ENCODE measurements at places on chromosomes 12 and 14.
A peak's percentile ranks its signal among the peaks of the same experiment; 100 is the strongest.

- no peak for DNase-seq
Observed at GRCh38 chr12:66900616-66901015, 221.7 kb upstream of the GRIP1 start.

DNA sequence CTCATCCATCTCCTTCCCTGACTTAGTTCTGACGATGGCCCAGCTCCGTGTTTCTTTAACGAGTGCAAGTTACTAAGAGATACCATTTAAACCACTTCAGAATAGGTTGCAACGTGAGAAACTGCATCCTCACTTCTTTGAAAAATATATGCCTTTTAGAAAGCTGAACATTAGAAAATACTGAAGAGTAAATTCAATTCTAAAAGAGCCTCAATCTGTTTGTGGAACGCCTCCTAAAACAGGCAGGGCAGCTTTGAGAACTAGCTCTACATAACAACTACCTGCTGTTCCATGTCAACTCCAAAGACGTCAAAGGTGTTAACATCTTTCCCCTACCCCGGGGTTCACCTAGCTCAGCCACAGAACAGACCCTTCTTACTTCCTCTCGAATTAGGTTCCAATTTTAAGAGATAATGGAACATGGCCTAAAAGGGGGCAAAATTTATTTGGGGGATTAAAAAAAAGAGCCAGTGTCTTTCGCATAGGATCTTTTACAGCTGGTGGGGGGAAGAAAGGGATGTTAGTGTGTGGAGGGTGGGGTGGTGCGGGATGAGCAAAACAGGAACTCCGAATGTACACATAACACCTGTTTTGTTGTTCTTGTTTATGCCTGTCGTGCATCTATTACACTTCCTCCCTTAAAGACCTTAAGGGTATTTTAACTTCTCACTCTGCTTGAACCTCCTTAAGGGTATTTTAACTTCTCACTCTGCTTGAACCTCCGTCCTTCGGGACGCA, 3.3 kb downstream of the BHLHE41 start:
- DNase-seq, result no peak

DNA sequence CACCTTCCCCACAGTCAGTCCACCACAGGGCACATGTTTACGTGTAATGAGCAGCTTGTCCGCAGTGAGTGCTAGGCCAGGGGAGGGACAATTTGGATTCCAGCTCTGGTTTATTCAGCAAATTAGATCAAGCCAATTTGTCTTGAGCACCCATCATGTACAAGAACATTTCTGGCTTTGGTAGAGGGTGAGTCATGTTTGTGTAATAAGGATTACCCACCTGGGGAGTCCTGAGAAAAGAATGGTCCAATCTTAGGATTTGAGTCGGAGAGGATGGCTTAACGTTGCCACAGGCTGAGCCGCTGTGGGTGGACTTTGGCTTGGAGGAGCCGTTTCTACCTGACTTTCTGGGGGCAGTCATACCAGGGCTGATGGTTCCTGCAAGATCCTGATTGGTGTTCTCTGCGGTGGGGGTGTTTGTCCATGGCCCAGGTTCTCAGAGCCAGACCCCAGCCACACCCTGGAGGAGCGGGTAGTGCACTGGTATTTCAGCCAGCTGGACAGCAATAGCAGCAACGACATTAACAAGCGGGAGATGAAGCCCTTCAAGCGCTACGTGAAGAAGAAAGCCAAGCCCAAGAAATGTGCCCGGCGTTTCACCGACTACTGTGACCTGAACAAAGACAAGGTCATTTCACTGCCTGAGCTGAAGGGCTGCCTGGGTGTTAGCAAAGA, 143.7 kb downstream of the SMOC1 start:
- no peak for DNase-seq

DNA sequence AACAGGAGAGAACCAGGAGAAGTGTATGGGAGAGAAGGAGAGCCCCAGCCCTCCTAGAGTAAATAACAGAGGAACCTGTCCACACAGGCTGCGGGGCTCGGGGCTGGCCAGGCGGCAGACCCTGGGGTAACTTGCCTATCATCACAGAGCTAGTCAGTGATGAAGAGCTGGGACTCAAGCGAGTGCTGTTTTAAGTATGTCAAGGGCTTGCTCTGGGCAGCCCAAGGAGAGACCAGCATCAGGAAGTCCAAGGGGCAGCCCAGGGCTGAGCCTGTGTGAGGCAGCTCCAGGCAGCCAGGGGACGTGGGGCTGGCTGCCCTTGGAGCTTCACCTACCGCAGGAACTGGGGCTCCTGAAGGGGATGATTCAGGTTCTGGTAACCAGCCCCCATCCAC, 10.0 kb downstream of the VWF start:
- DNase-seq, result no peak

GRCh38 chr14:51157012-51157411, 62.1 kb upstream of the TRIM9 start:
- DNase-seq, result no peak

DNA sequence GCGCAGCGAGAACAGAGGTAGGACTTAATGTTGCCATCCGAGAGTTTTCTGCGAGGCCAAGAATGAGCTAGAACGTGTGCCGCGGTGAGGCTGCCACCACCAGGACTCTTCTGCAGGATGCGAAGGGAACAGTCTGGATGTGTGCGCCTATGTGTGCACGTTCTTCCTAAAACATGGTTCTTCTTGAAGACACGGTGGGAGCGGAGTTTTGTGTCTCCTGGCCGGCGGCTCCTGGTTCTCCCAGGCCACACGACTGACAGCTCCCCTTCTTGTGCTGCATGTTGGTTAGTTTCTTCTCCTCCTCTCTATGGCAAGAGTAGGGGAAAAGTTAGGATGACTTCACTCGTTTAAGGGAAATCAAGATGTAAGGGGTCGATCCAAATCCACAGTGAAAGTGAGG, 56.2 kb upstream of the CORO1C start:
- DNase-seq, result no peak

GRCh38 chr14:35688126-35688826, 120.8 kb downstream of the RALGAPA1 start:
- no peak for DNase-seq

- no peak for DNase-seq
Observed at GRCh38 chr14:35301735-35302528, 9.8 kb downstream of the PSMA6 start.

DNA sequence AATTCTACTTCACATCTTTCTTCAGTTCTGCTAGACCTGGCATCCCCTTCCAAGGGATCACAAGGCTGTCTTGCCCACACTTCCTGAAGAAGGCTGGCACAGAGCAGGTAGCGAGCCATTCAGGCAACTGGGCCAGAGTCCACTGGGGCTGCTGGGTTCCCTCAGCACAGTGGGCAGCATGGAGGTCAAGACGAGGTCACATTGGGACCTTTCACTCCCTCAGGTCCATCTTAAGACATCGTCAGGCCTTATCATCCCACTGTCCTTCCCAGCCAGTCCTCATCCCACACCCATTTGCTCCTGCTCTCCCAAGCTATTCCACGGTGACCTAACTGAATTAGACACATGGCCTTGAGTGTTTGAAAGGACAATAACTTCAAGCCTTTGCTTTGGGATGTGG, 143.1 kb upstream of the HIF1A start:
- no peak for DNase-seq

DNA sequence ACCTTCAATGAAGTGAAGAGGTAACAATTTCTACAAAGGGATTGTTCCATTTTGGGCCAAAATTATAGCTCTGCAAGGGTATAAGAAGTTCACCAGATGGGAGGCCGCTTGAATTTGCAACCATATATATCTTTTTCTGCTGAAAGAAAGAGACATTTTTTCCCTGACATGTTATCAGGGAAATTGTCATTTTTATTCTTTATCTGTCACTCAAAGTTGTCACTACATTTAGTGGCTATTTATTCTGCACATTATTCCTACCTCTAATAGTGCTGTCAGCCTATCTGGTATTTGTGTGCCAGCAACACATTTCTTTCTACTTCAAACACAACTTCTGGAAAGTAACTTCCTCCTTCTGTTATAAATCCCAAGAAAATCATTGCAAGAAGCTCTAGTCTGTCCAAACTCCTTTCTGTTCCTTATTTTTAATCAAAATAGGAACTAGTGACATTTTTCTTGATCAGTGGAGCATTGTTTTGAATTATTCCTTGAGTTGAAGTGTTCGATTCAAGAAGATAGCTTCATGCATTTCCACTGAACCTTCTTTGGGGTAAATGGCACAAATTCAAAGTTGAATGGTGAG, 137.9 kb upstream of the ATP2B1 start:
- DNase-seq, result no peak

DNA sequence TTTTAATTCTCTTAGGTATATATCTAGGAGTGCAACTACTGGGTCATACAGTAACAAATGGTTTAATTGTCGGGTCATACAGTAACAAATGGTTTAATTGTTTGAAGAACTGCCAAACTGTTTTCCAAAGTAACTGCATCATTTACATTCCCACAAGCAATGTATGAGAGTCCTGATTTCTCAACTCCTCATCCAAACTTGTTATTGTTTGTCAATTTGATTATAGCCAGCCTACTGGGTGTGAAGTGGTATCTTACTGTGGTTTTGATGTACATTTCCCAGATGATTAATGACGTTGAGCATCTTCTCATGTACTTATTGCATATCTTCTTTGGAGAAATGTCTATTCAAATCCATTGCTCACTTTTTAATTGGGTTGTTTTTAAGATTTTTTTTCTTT, 67.6 kb upstream of the CFL2 start:
- DNase-seq, result no peak

DNA sequence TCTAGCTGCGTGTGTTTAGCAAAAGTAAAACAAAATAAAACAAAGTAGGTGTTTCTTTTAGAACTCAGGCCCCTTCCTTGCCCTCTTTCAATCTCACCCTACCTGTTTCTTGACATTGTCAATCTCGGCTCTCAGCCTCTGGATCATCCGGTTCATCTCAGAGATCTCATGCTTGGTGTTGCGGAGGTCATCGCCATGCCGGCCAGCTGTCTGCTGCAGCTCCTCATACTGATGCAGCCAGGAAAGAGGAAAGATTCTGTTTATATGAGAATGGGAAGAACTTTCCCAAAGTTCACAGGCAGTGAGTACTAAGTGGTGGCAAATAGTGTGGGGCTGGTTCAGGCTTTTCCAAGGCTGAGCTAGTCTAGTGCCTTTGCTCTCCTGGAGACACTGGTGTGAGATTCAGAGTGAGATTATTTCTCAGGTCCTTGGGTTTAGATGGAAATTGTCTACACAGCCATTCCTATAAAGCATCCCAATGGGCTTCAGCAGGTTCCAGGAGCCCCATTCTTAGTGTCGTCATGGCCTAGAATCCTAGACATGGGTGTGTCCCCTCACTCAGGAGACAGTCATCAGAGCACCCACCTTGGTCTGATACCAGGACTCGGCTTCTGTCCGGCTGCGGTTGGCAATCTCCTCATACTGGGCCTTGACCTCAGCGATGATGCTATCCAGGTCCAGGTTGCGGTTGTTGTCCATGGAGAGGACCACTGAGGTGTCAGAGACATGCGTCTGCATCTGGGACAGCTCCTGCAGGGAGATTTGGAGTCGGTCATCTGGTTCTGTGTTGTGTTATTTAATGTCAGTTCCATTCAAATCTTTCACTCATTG, 3.0 kb downstream of the KRT5 start:
- no peak for DNase-seq

DNA sequence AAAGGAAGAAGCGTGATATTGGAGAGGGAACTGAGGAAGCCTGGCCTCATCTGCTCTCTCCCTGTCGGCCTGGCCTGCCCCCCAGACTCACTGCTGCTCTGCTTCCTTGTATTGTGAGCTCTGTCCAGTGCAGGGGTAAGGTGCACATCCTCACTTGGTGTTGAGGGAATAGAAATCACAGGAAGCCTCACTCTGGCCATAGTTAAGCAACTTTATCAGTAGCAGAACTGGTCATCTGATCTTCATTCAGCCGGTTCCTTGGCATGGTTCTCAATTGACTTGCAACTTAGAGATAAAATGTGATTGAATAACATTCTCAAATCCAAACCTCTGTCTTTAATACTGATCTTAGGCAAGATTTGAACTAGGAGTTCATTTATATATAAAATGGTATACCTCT, 11.5 kb upstream of the CCDC175 start:
- no peak for DNase-seq

GRCh38 chr14:52399921-52400595, 85.9 kb downstream of the PTGER2 start:
- no peak for DNase-seq

DNA sequence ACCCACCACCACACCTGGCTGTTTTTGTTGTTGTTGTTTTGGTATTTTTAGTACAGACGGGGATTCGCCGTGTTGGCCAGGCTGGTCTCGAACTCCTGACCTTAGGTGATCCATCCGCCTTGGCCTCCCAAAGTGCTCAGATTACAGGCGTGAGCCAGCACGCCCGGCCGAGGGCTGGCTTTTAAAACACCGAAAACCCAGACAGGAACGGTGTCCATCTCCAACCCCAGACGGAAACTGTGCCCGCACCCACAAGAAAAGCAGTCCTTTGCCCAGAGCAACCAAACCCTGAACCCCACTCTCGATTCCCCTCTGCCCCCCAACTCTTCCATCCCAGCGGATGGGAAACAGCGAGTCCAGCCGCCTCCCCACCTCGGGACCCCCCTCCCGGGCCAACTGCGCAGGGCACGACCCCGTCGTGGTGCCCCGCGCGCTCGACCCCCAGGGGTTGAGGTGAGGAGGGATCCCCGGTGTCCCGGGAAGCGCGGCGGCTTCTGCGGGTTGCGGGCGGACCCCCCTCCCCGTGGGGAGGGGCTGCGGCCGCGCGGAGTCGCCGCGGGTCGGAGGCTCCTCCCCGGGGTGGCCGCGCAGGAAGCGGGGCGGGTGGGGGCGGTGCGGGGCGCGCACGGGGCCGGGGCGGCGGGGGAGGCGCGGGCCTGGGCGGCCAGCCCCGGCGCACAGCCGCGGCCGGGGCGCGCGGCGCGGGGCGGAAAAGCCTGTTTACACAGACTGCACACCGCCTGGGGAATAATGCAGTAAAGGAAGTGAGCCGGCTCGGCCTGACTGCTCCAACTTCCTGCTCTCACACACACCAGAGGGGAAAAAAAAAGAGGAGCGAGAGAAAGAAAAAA, at the start of gene ELK3:
Gene ELK3, plus strand, starts transcription at position 651 of the 851 bp plus-strand sequence.
- peak; percentile 56 for DNase-seq

GRCh38 chr14:76937181-76938091, 91.1 kb downstream of the IRF2BPL start:
- no peak for DNase-seq

DNA sequence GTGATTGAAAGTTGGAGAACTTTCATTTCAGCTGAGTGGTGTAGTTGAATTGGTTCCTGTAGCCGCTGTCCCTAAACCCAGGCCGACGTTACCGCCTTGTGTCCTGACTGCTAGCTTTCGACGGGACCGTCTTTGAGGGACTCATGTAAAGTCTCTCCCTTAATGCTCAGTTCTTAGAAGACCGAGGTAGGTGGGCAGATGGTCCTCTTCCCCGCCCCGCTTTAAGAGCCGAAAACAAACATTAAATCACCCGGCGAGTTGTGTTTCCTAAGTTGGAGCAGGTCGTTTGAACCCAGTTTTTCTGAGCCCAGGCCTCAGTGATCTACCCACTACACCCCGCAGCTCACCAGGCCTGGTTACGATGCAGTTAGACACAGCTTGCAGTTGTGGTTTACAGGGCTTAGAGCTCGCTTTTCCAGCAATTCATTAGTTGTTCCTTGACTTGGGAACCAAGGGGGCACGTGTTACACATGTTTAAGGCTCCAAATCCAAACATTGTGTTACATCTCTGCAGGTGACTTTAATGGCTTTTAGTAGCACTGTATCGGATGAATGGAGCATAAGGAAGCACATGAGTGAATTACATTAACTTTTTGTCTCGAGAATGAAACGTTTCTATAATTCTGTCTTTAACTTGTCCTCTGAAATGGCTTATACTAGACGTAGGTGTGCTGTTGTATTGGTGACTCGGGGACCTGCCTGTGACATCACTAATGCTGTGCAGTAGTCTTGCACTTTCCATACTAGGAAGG, 790 bp downstream of the NEDD1 start:
- no peak for DNase-seq

GRCh38 chr12:50545786-50546185, 41.0 kb downstream of the DIP2B start:
- DNase-seq, result no peak

GRCh38 chr12:67339530-67339929, 70.4 kb downstream of the CAND1 start:
- no peak for DNase-seq

Measured in activated T-helper 1 cell treated with Interleukin-2 at 50 U/mL for 16 hours (primary cell).